ENCODE measurements at places on chromosomes 6 and 20. TPM values are rescaled to one million over a fixed set of nuclear protein-coding genes. Genes with fewer than 3 reads are reported as not detected.

GRCh38 chr20:34872622-34873224 lies at the start of gene GGT7:
GGT7 (minus strand) TSS chr20:34872856; CDS start chr20:34872815, 41 bp downstream.
- peak; percentile 54 for DNase-seq

Gene OOEP
- total RNA-seq, result not detected

- DNase-seq, result no peak
Measured at GRCh38 chr6:138638604-138639003, 135.0 kb upstream of the CCDC28A start.

Gene PPP1R16B
- total RNA-seq, result 7.1 TPM

Gene ZC2HC1B
- total RNA-seq, result not detected

Gene FERMT1
- 0.84 TPM for total RNA-seq
